ENCODE measurements at places on chromosomes 3 and 15.

DNA sequence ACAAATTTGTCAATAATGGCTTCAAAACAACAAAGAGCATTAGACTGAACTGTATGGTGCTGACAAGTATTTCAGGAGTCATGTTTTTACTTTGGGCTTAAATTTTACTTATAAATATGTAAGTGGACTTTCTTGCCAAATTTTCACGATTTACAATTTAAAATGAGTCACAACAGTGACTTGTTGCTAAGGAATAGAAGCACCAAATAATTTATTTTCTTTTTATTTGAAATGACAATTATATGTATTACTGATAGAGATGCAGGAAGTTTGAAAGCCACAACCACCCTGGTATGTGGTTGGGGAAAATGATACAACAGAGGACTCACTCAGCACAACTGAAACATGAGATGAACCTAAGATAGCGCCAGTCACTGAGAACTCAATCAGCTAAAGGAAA, 90.3 kb downstream of the FMN1 start:
- DNase-seq, result peak; percentile 53

- DNase-seq, result no peak
These were observed 33.7 kb downstream of the FBLN2 start for GRCh38 chr3:13582366-13583250.

DNA sequence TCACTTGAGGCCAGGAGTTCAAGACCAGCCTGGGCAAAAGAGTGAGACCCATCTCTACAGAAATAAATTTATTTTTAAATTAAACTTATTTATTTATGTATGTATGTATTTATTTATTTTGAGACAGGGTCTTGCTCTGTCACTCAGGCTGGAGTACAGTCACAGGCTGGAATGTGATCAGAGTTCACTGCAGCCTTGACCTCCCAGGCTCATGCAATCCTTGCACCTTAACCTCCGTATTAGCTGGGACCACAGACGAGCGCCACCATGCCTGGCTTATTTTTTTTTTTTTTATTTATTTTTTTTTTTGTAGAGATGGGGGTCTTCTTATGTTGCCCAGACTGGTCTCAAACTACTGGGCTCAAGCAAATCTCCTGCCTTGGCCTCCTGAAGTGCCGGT, 135.2 kb upstream of the HES1 start:
- DNase-seq, result no peak

GRCh38 chr3:197541756-197542539, 13.8 kb downstream of the BDH1 start:
- DNase-seq, result peak; percentile 85

DNA sequence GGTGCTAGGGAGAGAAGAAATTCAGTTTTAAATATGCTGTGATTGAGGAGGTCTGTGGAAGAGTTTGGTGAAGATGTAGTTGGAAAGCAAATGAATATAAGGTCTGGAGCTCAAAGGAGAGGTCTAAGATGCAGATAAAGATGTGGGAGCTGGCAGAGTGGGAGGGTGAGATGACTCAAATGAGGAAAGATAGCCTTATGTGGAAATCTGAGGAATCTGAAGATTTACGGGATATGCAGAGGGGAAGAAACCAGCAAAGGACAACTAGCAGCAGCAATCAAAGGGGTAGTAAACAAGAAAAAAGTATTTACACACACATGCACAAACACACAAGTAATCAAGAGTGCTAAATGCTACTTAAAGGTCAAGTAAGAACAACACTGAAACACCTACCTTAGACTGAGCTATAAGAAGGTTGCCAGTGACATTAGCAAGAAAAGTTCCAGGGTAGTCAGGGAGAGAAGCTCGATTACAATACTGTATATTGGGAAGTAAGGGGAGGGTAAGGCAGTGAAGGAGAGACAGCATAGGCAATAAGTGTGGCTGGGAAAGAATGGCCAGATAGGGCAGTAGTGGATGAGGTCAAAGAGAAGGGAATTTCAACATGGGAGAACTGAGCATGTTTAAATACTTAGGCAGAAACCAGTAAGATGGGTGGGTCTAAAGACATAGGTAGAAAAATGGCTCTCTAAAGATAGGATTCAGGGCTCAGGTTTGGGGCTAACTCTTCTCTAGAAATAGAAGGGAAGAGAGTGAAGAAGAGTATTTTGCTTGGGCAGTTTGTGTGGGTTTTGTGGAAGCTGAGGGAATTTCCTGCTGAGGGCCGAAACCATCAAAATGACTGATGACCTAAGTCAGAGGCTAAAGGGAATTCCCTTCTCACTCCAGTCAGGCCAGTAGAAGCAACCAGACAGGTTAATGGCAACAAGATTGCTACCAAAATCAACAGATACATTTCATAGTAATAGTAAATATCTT, 8.9 kb downstream of the CMTM6 start:
- DNase-seq, result no peak

- DNase-seq, result no peak
These were observed 237.5 kb downstream of the ADAMTS17 start for GRCh38 chr15:100104245-100104644.

- DNase-seq, result no peak
These were observed 9.0 kb upstream of the MAP1A start for GRCh38 chr15:43508421-43508820.

DNA sequence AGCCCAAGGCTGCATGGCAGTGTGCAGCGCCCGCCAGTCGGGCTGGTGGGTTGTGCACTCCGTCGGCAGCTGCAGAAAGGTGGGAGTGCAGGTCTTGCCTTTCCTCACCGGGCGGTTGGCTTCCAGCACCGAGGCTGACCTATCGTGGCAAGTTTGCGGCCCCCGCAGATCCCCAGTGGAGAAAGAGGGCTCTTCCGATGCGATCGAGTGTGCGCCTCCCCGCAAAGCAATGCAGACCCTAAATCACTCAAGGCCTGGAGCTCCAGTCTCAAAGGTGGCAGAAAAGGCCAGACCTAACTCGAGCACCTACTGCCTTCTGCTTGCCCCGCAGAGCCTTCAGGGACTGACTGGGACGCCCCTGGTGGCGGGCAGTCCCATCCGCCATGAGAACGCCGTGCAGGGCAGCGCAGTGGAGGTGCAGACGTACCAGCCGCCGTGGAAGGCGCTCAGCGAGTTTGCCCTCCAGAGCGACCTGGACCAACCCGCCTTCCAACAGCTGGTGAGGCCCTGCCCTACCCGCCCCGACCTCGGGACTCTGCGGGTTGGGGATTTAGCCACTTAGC, 4.3 kb downstream of the ISL2 start:
- no peak for DNase-seq

DNA sequence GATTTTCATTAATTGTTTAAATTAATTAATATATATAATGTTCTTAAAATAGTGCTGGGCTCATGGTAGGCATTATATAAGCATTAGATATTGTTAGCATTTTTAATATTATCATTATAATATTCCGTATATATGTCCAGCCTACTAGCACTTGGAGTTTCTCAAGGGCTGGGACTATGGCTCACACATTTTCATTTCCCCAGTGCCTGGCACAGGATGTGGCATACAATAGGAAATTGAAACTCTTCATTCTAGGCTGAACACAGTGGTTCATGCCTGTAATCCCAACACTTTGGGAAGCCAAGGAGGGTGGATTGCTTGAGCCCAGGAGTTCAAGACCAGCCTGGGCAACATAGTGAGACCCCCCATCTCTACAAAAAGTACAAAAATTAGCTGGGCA, 170.4 kb downstream of the RSL24D1 start:
- no peak for DNase-seq

DNA sequence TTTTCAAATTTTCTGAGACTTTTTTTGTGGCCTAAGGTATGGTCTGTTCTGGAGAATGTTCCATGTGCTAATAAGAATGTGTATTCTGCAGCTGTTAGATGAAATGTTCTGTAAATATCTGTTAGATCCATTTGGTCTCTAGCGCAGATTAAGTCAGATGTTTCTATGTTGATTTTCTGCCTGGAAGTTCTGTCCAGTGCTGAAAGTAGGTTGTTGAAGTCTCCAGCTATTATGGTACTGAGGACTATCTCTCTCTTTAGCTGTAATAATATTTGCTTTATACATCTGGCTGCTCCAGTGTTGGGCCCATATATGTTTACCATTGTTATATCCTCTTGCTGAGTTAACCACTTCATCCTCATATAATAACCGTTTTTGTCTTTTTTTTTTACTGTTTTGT, 13.2 kb upstream of the TUBGCP5 start:
- no peak for DNase-seq

DNA sequence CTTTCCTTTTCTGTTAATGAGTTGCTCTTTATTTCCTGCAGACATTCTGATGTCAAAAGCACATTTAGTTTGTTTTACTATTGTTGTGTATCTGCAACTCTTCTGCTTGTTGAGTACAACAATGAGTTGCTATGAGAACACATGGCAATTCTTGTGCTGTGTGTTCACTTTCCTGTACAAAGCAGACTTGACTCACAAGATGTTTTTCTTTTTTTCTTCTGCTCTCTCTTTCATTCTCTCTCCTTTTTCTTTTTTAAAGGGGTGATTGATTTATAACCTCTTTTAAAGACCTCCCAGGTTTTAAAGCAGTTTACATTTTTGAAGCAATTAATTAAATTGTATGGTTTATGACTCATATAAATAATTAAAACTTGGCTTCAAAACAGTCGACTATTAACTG, 31.6 kb upstream of the ABHD10 start:
- DNase-seq, result peak; percentile 23

DNA sequence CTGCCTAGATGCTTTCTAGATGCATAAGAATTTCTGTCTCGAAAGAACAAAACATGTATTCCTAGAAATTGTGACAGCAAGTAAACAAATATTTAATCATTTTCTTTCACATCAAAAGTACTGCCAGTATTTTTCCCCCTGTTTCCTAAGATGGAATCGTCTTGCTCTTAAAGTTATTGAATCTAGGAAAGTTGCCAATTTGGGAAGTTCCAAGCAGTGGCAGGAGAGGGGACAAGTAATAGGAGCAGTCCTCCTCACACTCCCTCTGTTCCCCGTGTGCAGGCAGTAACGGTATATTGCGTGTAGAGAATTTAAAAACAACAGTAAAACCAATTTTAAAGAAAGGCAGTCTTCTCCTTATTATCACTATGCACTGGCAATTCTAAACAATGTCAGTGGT, 619.8 kb downstream of the TBL1XR1 start:
- DNase-seq, result no peak

DNA sequence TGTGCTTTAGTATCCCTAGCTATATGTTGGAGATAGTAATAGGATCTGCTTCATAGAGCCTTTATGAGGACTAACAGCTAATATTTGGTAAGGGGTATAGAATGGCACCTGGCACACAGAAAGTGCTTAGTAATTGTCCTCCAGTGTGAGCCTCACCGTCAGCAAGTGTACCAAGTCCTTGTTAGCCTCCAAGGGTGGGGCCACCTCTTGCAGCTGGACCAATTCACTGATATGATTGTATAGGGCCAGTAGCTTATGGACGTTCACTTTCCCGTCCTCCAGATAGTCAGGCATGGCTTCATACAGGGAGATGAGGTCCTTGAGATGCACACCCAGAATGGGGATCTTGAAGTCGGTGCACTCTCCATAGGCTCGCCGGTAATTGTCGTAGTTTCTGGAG, 53.6 kb downstream of the FAM98B start:
- DNase-seq, result no peak

DNA sequence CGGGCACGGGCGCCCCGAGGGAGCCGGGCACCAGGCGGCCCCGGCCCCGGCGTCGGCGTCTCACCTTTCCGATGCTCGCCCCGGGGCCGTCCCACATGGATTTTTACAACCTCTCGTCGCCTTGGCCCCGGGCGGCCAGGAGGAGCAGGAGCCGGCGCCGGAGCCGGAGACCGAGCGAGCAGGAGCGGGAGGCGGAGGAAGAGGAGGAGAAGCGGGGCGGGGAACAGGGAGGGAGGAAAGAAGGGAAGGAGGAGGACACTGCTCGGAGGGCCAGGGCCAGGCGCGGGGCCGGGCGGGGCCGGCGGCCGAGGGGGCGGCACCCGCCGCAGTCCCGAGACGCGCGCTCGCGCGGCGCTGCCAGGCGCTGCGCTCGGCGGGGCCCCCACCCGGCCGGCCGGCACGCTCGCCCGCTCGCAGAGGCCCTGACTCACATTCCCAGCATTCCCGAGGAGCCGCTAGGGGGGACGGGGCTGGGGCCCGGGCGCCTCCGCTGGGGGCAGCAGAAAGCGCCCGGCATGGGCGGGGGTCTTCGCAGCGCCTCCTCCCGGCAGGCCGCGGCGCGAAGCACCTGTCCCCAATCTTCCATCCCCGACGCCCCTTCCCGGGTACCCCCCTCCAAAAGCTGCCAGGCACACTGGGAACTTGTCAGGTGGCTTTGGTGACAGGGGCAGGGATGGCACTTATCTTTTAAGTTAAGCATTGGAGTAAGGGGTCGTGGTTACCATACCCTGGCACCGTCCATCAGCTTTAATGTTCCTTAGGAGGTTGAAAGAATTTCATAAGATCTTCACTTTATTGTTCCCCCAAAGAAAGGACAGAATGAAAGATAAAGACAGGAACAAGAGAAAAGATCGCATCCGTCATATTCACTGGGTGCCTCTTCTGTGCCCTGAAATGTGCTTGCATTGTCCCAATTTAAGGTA, at the start of gene ERC2:
ERC2 (minus strand) TSS at position 284 of the 923 bp plus-strand sequence.
- DNase-seq, result peak; percentile 47

DNA sequence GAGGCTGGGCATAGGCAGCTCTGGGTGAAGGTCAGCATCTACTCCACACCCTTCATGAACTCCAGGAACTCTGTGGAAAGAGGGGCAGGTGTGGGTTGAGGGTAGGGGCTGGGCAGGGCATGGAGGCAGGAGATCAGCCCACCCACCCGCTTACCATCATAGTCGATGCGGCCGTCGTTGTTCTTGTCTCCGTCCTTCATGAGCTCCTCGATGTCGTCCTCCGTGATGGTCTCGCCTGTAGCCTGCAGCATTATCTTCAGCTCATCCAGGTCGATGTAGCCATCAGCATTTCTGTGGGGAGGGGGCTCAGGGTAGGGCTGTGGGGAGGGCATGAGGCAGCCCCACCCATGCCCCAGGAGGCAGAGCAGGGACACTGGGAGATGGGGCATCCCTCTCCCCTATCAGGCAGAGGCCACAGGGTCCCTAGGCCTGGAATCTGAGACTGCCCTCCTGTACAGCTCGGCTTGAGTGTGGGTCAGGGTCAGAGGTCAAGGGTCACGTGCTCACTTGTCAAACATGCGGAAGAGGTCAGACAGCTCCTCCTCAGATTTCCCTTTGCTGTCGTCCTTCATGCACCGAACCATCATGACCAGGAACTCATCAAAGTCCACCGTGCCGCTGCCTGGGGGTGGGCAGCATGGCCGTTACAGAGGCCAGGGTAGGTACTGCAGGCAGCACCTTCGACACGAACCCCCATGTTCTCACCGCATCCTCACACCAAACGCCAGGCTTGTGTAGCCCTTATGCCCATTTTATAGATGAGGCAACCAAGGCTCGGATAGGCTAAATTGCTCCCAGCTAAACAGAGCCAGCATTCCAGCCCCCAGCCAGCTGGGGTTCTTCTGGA, 2.4 kb downstream of the TNNC1 start:
- no peak for DNase-seq

DNA sequence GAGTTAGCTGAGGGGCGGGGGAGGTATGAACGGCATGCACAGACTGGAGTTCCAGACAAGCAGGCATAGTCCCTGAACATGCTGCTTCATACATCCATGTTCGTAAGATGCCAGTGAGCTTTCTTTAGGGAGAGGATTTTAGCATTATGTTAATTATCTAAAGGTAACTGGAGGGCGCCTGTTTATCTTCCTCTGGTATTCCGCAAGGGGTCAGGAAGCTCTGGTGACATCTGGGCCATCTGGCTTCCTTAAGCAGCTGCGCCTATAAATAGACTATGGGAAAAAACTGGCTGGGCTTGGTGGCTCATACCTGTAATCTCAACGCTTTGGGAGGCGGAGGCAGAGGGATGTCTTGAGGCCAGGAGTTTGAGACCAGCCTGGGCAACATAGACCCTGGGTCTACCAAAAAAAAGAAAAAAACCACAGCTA, 1.5 kb upstream of the FBXO22 start:
- DNase-seq, result no peak

- DNase-seq, result no peak
These were observed 93.2 kb downstream of the TP63 start for GRCh38 chr3:189724356-189724755.

Measured in AG08395 (cell line).